Fibroblast of lung (primary cell): ENCODE measurements at places on chromosomes 4 and X. TPM values are rescaled to one million over a fixed set of nuclear protein-coding genes. Genes with fewer than 3 reads are reported as not detected.

BTK gene
- not detected in 2 replicates for total RNA-seq

VCX gene
- not detected in 2 replicates for total RNA-seq

CLIC2 gene
- total RNA-seq = 6.7 and 11.7 TPM in 2 replicates

TRIM61 gene
- 4.5 and 5.4 TPM in 2 replicates for total RNA-seq

CNKSR2 gene
- total RNA-seq = 0.33 and 1.5 TPM in 2 replicates

SCOC gene
- total RNA-seq = 33.9 and 40.1 TPM in 2 replicates

DNA sequence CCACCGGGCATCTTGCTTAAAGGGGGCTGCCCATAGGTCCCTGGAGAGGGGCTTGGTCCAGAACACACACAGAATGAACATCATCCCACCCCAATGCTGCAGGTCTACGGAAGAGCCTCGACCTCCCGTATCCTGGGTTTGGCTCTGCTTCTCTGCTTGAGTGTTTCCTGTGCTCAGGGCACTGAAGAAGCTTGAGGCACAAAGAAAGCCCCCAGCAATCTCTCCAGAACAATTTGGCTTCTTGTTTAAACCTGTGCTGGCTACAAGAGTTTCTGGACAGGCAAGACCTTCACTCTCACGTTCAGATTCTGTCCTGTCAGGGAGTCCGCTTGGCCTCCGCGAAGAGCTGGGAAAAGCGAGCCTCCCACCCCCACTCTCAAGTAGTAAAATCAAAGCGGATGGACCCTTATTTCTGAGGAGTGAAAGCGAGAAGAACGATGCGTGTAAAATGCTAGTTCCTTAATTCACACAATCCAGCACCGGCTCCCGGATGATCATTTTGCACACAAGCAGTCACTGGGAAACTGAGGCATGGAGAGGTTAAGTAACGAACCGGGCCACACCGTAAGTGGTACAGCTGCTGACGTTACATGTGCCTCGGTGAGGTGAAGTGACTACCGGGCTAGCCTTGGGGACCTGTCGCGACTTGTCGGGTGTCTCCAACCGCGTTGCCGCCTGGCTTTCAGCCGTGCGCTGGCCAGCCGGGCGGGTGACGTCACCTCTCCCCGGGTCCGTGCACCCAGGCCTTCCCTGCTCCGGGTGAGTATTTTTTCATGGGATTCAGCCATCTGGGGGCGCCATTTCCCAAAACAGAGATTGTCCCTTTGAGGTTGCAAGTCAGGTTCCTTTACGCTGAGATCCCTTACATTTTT lies 3.1 kb upstream of the SFRP2 start:
- no peaks in the 10 kb centered on the region for H3K4me1 ChIP-seq
- H3K27me3 ChIP-seq = peaks cover 38% of the 10 kb centered on the region
- no peaks in the 10 kb centered on the region for H3K36me3 ChIP-seq

DNA sequence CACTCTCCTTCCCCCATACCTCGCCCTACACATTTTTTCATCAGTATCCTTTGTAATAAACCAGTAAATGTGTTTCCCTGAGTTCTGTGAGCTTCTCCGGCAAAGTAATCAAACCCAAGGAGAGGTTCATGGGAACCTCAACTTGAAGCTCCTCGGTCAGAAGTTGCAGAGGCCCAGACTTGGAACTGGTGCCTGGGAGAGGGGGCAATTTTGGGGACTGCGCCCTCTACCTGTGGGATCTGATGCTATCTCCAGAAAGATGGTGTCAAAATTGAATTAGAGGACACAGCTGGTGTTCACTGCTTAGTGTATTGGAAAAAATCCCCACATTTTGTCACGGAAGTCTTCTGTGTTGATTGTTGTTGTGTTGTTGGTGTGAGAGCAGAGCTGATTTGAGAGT lies 70.6 kb downstream of the ATP11C start:
- no peaks in the 10 kb centered on the region for H3K36me3 ChIP-seq
- no peaks in the 10 kb centered on the region for H3K4me1 ChIP-seq
- no peak overlapping the region for H3K4me3 ChIP-seq
- no peaks in the 10 kb centered on the region for H3K27me3 ChIP-seq
- DNase-seq = no peak

- H3K36me3 ChIP-seq = no peaks in the 10 kb centered on the region
- no peaks in the 10 kb centered on the region for H3K4me1 ChIP-seq
- peak within 1 kb of the TSS; percentile 73 for H3K27ac ChIP-seq
- H3K4me3 ChIP-seq = peak within 1 kb of the TSS; percentile 72
- no peaks in the 10 kb centered on the region for H3K27me3 ChIP-seq
Measured at GRCh38 chrX:81201671-81202455, at the start of the genes HMGN5 and SH3BGRL. HMGN5 (minus strand) TSS chrX:81201913; CDS start chrX:81121549, 80,364 bp downstream. SH3BGRL (plus strand) TSS chrX:81202102; CDS start chrX:81202201, 99 bp downstream.

GRCh38 chrX:18701621-18702361 lies 5.7 kb upstream of the PPEF1 start:
- H3K4me3 ChIP-seq = no peak overlapping the region
- H3K4me1 ChIP-seq = no peaks in the 10 kb centered on the region
- no peaks in the 10 kb centered on the region for H3K36me3 ChIP-seq
- DNase-seq = peak; percentile 45

GRCh38 chr4:15510961-15511360 lies 41.3 kb downstream of the CC2D2A start:
- peaks cover 4% of the 10 kb centered on the region for H3K36me3 ChIP-seq
- H3K27me3 ChIP-seq = no peaks in the 10 kb centered on the region
- H3K27ac ChIP-seq = no peak overlapping the region
- H3K4me3 ChIP-seq = no peak overlapping the region
- no peaks in the 10 kb centered on the region for H3K4me1 ChIP-seq

- H3K4me1 ChIP-seq = no peaks in the 10 kb centered on the region
- peak within 1 kb of the TSS; percentile 65 for H3K4me3 ChIP-seq
- no peaks in the 10 kb centered on the region for H3K27me3 ChIP-seq
- H3K27ac ChIP-seq = peak within 1 kb of the TSS; percentile 77
- DNase-seq = peak; percentile 78
- no peaks in the 10 kb centered on the region for H3K36me3 ChIP-seq
Measured at GRCh38 chrX:65034668-65035445, 58.6 kb upstream of the ZC4H2 start.

DNA sequence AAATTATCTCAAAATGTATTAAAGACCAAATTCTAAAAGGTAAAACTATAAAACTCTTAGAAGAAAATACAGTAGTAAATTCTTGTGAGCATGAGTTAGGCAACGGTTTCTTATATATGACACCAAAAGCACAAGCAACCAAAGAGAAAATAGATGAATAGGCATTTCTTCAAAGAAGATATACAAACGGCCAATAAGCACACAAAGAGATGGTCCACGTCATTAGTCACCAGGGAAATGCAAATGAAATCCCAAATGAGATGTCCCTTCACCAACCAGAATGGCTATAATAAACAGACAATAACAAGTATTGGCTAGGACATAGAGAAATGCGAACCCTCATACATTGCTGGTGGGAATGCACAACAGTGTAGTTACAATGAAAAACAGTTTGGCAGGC lies 44.6 kb downstream of the RAB33A start:
- H3K36me3 ChIP-seq = no peaks in the 10 kb centered on the region
- H3K4me1 ChIP-seq = no peaks in the 10 kb centered on the region
- H3K27me3 ChIP-seq = no peaks in the 10 kb centered on the region
- no peak overlapping the region for H3K27ac ChIP-seq
- peak; percentile 15 for DNase-seq

GRCh38 chrX:56000174-56000573 lies 232.0 kb upstream of the KLF8 start:
- no peaks in the 10 kb centered on the region for H3K27me3 ChIP-seq
- H3K4me1 ChIP-seq = no peaks in the 10 kb centered on the region

- no peaks in the 10 kb centered on the region for H3K27me3 ChIP-seq
- DNase-seq = no peak
- no peak overlapping the region for H3K27ac ChIP-seq
- no peaks in the 10 kb centered on the region for H3K4me1 ChIP-seq
Measured at GRCh38 chr4:129526812-129527211, 430.9 kb downstream of the C4orf33 start.

DNA sequence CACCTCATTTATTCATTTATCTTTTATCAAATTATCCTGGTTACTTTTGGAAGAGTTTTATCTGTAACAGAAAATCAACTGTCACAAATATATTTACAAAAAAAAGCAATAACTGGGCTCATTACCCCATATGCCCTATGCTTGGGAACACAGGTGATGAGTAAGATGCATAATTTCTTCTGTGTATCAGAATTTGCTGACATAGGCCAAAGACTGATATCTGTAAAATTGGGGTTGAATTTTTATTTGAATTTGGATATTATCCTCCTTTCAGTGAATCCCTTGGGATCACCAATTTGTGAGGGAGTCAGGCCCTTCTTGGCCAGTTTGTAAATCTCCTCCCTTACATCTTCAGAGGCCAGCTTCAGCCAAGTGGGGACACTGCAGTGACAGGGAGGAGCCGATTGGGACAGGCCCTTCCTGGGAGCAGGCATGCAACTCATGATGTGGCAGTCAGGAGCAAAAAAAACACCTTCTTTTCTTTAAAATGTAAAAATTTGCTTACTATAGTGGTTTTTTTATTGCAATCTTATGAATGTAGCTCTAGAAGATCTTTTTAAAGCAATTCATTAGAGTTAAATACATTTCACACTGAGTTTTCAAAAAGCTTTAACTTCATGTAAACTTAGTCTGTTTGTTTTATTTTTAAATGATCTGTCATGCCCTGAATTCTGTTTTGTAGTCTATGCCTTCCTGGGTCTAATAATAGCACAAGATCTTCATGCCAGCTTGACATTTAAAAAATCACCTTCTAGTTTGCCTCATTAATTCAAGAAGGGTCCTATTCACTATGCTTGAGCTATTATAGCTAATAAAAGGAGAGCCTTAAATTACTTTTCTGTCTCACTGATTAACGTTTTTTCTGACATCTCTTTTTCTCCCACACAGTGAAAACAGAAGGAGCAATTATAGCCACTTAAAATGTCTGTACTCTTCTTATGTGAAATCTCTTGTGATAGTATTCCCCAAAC lies 136.6 kb upstream of the SPRY1 start:
- H3K27ac ChIP-seq = no peak overlapping the region
- H3K4me1 ChIP-seq = no peaks in the 10 kb centered on the region

DNA sequence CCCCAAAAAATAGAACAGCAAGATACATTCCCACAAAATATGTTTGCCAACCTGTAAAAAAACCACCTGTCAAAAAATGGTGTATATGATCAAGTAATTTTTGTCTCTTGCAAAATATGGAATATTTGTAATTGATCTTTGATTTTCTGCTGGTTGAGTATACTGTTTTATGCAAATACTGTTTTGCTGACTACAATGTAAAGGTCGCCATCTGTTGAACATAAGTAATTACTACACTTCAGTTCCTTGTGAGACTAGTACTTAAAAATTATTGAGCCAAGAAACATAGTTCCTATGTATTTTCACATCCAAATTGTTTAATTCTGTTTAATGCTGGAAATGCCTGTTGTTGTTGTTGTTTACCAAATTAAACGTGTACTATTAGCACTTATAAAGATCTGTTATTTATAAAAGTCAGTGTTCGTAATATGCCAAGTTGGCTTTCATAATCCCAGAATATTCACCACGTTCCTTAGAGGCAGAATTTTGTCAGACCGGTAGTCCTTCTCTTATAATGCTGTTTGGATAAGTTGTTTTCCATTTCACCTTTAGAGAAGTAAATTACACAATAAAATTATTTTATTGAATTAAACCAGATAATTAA lies 144.2 kb downstream of the PDLIM5 start:
- H3K27me3 ChIP-seq = no peaks in the 10 kb centered on the region
- H3K4me1 ChIP-seq = no peaks in the 10 kb centered on the region
- H3K27ac ChIP-seq = no peak overlapping the region
- DNase-seq = peak; percentile 52

GRCh38 chrX:75421688-75422230 lies 101.1 kb downstream of the ZDHHC15 start:
- no peak overlapping the region for H3K4me3 ChIP-seq
- no peak overlapping the region for H3K27ac ChIP-seq
- no peak for DNase-seq
- H3K27me3 ChIP-seq = no peaks in the 10 kb centered on the region

DNA sequence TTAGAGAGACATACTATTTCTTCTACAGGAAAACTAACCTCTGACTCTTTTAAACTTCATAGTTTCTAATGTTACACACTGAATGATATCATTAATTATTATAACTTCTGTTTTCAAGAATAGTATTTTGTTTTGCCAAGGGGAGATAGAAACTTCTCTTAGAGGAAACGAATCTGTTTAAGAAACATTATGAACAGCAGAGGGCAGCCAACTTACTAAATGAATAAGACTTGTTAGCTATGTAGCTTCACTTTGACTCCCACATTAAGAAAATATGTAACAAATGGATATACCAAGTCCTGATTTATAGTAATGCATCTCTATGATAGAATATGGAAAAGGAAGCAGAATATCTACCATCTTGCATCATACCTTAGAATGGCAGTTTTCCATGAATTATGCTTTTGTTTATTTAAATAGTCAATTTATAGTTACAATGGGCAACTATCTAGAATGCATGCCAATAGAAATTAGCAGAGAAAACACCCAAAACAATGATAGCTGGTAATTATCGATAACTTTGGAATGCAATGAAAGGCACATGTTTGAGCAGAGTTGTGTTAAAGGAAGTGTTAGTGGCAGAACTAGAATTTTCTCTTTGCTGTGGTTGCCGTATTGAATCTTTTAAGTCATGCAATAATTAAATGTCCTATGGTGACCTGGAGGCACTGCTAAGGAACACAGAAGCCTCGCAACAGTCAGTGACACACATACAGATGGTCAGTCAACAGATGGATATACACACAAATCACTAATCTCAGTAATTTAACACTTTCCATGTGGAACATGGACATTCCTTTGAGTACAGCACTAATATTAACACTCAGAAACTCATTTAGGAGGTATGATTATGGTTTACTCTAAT lies 105.7 kb upstream of the PDLIM3 start:
- H3K27me3 ChIP-seq = no peaks in the 10 kb centered on the region
- no peak overlapping the region for H3K4me3 ChIP-seq
- H3K36me3 ChIP-seq = no peaks in the 10 kb centered on the region
- peak; percentile 77 for DNase-seq
- H3K27ac ChIP-seq = no peak overlapping the region
- H3K4me1 ChIP-seq = no peaks in the 10 kb centered on the region

- DNase-seq = no peak
- no peak overlapping the region for H3K4me3 ChIP-seq
- no peak overlapping the region for H3K27ac ChIP-seq
- H3K27me3 ChIP-seq = no peaks in the 10 kb centered on the region
- H3K36me3 ChIP-seq = no peaks in the 10 kb centered on the region
Measured at GRCh38 chrX:144730471-144730870, 516.8 kb upstream of the SPANXN1 start.

GRCh38 chrX:153646620-153647373 lies at the start of gene DUSP9:
DUSP9 (plus strand) TSS chrX:153647203; CDS start chrX:153647954, 751 bp downstream.
- no peak for DNase-seq
- peaks cover 15% of the 10 kb centered on the region for H3K27me3 ChIP-seq
- no peak within 1 kb of the TSS for H3K27ac ChIP-seq
- H3K36me3 ChIP-seq = no peaks in the 10 kb centered on the region

- DNase-seq = no peak
- H3K27me3 ChIP-seq = peaks cover 2% of the 10 kb centered on the region
- H3K4me1 ChIP-seq = no peaks in the 10 kb centered on the region
Measured at GRCh38 chr4:185035284-185035683, 17.0 kb downstream of the HELT start.

- H3K27ac ChIP-seq = no peak overlapping the region
- no peak for DNase-seq
- H3K27me3 ChIP-seq = no peaks in the 10 kb centered on the region
- no peaks in the 10 kb centered on the region for H3K36me3 ChIP-seq
- no peaks in the 10 kb centered on the region for H3K4me1 ChIP-seq
- no peak overlapping the region for H3K4me3 ChIP-seq
Measured at GRCh38 chr4:69702201-69702600, 49.2 kb upstream of the UGT2A1 start.

GRCh38 chr4:185849664-185850550 lies 37.9 kb upstream of the SORBS2 start:
- H3K4me1 ChIP-seq = peaks cover 4% of the 10 kb centered on the region
- no peak for DNase-seq
- no peak overlapping the region for H3K4me3 ChIP-seq
- H3K27me3 ChIP-seq = no peaks in the 10 kb centered on the region
